DMS 273 treated with DMSO at 0.1 percent for 48 hours (cell line): ENCODE measurements at places on chromosomes 7 and 10.

GRCh38 chr7:77238703-77239136, 39.1 kb upstream of the FGL2 start:
- DNase-seq, result no peak

GRCh38 chr10:79454259-79454658, 8.8 kb upstream of the ZCCHC24 start:
- DNase-seq, result no peak

DNA sequence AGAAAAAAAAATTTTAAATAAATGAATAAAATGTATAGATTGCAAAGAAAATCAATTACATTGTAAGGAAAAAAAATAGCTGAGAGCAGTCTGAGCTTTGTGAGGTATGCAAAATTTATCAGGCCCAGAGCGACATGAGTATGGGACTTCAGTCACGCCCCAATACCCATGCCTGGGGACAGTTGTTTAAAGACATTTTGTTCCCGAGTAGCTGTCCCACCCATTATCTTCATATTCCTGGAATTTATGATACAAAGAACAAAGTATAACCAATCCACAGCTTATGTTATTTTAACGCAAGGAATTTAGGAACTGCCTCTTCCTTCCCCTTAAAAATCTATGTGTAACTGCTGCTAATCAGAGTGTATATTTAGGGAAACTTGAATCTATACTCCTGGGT, 1.6 kb upstream of the PON2 start:
- no peak for DNase-seq

GRCh38 chr7:128865303-128865702, 2.6 kb downstream of the ATP6V1F start:
- DNase-seq, result no peak

DNA sequence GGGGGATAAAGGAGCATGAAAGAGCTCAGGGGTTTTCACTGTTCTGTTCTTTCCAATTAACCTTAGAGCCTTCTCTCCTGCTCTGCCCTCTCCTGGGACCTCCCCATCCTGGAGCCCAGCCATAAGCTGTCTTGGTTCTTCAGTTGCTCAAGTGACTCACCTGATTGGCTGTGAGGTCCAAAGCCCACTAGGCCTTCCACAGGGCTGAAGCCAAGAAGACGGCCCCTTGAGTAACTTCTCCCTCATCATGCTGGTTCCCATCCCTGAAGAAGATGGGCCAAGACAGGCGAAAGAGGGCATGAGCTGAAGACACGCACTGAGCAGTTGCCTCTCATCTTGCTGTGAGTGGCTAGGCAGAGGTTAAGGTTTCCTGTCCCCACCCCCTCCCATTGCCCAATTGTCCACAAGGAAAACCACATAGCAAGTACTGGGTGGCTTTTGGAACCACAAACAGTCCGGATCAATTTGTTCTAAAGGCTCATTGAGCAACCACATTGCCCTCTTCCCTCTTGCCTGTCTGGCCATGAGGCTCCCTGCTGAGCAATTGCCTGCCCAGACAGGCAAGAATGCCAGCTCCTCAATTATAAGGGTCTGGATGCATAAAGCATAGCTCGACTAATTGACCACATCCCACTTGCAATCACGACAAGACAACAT, 43.9 kb upstream of the GPAM start:
- DNase-seq, result no peak

DNA sequence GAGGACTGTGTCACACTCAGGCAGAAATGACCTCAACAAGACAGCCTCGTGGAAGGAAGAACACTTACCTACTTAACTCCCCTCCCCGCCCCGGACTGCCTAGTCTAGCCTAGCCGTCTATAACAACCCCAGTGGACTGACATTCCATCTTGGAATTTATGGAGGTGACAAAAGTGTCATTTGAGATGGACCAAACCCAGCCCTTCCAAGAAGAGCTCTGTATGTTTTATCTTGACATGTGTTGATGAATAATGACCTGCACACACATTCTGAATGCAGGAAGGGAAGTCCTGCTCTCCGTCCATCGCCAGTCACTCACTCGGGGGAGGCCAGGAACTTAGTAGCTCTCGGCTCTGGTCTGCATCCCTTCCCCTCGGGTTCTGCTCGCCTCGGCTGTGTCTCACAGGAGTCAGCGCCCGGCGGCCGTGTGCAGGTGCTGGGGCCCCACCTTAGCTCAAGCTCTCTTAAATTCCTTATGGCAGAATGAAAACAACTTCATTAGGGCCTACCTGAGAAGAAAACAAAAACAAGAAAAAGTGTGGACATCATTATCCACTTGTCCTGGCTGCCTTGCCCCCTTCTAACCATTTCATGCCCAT, 140.9 kb upstream of the NPS start:
- no peak for DNase-seq

GRCh38 chr7:3367261-3367660, 66.2 kb downstream of the SDK1 start:
- no peak for DNase-seq

GRCh38 chr10:132631338-132631735, 93.8 kb downstream of the INPP5A start:
- no peak for DNase-seq

- DNase-seq, result no peak
Measured at GRCh38 chr10:49594594-49594993, 15.5 kb upstream of the SLC18A3 start.

DNA sequence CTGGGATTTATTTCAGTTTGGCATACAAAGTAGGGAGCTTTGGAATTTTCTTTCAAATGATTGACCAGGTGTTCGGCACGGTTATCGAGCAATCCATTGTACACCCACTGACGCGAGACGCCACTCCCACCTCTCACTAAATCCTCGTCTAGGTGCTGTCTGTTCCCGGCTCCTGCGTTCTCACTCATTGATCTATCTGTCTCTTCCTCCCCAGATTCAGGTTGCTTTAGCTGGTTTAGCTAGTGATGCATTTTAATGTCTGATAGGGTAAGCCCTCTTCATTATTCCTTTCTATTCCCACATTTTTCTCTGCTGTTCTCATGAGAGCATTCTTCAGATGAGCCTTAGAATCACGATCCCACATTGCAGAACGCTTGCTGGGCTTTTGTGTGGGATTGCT, 91.7 kb downstream of the ELFN1 start:
- no peak for DNase-seq

DNA sequence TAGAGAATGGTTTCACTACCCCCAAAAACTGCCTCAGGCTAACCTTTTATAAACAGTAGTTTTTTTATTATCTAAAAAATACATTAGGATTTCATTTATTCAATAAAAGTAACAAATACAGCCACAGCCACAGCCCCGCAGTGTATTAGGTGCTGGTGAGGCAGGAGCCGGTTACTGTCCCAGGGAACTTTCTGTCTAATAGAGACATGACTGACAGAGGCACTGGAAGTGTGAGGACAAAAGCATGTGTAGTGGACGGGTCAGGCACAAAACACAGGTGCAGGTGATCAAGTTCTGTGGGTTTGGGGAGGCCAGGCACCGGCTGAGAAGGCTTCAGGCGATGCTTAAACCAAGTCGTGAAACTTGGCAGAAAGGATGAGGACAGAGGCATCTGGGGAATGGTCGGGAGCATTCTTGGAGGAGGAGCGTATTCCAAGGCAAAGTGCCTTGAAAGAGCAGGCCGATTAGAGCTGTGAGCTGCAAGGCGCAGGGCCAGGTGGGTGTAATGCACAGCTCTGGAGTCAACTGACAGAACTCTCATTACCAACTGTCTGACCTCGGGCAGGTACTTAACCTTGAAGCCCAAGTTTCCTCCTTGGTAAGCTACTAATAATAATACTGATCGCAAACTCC, 138.2 kb downstream of the USP6NL start:
- DNase-seq, result no peak

DNA sequence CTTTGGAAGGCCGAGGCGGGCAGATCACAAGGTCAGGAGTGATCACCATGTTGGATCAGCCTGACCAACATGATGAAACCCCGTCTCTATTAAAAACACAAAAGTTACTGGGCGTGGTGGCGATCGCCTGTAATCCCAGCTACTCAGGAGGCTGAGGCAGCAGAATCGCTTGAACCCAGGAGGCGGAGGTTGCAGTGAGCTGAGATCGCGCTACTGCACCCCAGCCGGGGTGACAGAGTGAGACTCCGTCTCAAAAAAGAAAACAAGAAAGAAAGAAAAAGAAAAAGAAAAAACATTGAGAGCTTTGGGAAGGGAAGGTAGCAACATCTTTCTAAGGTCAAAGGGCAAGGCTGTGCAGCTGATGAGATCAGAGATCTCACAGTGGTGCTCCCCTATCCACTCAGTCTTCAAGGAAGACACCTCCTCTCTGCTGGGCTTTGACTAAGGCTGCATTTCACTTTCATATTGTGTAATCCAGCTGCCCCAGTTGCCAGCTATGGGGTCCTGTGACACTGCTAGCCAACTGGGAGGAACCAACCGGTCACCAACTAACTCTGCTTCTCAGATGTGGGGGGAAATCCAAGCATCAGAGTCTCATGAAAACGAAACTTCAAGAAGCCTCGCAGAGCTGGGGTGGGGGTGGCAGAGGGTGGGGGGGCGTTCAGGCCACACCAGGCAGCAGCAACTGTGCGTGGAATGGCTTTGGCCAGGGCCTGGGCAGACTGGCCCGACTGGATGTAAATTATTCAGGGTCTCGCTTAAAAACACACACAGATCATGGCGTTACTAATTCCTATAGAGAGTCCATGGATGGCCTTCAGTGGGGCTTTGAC, 1.5 kb downstream of the IL15RA start:
- no peak for DNase-seq

GRCh38 chr7:131882321-131882720, 325.9 kb upstream of the PODXL start:
- no peak for DNase-seq
